SW480 (cell line): ENCODE measurements at places on chromosomes 1 and 21.
A peak's percentile ranks its signal among the peaks of the same experiment; 100 is the strongest.

GRCh38 chr1:21451212-21451611, 11.3 kb downstream of the NBPF3 start:
- no peak for DNase-seq

GRCh38 chr1:97919585-97920261, 1.1 kb downstream of the DPYD start:
- no peak for DNase-seq

DNA sequence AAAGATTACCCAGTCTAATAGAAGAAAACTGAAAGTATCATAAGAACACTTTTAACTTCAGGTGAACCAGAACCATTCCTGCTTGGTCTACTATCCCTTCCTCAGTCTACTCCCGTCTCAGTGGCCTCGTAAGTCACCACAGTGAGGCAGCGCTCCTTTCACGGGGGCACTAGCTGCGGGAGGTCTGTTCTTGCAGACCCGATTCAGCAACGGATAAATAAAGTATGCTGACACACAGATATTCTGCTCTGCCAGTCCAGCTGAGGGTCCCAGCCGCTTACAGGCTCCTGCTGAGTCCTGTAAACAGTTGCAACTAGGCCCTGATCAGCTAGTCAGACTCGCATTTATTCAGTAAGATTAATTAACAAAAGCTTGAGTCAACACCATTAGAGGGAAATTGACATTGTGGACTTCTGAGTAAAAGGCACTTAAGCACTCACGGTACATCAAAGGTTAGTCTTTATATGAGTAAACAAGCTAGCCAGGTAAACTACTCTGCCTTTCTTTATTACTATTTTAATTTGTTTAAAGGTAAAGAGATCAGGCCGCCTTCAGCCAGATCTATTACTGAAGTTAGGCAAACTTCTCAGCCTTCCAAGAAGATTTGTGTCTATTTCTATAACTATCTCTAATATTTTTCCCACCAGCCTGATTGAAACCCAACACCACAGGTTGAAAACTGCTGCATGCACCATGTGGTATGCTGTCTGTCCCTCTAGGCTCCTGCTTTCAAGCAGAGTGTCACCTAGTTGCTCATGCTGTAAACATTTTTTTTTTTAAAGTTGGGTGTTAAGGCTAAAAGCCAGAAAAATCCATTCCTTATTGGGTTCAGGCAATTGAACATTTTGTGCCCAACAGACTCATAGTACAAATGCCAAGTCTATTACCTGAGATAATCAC, 87.7 kb downstream of the INTS7 start:
- peak; percentile 84 for DNase-seq

DNA sequence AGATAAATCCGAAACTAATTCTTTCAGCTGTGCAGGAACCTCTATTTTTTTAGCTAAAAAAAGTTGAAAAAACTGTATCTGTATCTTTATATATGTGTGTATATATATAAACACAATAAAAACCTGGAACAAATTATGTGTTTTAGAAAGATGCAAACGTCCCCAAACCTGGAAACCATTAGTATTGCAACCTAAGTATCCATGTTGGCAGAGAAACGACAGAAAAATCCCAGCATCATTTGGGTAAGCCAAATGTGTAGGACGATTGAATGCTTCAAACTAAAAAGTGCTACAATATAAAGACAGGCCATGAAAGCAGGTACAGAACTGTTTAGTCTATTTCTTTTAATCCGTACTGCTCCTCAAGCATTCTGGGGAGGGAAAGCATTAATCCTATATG, 87.9 kb downstream of the AHCTF1 start:
- DNase-seq = no peak

- DNase-seq = no peak
These were observed 76.0 kb upstream of the OLIG2 start for GRCh38 chr21:32949701-32950100.

DNA sequence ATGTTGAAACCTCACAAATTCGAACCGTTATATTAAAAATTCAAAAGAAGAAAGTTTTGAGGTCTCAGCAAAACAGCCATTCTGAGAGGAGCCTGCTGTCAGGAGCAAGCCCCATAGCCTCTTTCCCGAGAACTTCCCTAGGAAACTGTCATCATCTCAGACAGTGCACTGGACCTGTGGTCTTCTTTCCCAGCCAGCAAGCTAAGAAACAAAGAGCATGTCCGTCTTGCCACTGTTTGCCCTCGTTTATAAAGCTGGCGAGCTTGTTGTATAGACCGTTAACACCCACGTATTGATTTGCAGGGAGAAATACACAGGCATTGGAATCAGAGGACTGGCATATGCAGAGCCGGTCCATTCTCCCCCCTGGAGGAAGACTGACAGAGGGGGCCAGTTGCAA, 407.0 kb downstream of the NPHP4 start:
- no peak for DNase-seq

DNA sequence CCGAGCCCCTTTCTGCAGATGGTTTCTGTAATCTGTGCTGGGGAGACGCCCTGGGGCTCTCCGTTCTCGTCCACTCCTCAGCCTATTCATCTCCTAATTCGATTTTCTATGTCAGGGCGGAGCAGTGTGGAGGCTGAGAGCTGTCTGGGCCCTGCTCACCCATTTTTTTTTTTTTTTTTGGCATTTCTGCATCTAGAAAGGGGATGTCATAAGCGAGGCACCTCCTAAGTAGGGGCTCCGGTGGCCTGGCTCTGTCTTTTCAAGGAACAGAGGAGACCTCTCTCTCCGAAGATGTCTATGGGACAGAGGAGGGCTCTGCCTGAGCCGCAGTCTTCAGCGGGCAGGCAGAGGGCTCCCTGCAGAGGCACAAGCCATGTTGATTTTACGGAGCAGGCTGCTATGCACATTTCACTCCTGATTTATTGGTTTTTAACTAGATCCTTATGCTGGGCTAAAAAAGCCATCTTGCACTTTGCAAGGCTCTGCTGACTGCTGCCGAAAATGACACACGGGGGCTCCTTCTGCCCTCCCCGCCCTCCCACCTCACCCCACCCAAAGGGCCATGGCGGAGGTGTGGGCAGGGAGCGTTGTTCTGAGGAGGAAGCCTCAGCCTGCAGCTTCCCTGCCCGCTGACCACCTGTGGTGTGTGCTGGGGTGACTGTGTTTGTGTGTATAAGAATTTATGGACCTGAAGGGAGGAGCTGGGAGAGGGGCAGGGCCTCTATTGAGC, 71.0 kb downstream of the FOXD2 start:
- DNase-seq = no peak

DNA sequence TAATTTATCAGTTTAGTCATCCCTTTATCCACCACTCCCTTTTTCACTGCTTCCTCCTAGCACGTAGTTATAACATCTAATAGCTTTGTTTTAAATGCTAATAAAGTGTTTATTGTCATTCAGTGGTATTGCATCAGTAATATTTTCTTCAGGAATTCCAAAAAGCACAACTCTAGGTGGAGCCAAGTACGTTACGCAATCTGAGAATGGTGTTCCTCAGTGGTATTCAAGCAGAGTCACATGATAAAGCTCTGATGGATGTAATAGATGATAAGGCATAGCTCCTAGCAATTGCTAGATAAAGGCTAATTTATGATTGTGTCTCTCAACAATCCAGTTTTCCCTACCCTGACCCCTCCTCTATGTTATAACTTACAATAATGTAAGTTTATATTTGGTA, 494.6 kb upstream of the ADGRL4 start:
- no peak for DNase-seq

DNA sequence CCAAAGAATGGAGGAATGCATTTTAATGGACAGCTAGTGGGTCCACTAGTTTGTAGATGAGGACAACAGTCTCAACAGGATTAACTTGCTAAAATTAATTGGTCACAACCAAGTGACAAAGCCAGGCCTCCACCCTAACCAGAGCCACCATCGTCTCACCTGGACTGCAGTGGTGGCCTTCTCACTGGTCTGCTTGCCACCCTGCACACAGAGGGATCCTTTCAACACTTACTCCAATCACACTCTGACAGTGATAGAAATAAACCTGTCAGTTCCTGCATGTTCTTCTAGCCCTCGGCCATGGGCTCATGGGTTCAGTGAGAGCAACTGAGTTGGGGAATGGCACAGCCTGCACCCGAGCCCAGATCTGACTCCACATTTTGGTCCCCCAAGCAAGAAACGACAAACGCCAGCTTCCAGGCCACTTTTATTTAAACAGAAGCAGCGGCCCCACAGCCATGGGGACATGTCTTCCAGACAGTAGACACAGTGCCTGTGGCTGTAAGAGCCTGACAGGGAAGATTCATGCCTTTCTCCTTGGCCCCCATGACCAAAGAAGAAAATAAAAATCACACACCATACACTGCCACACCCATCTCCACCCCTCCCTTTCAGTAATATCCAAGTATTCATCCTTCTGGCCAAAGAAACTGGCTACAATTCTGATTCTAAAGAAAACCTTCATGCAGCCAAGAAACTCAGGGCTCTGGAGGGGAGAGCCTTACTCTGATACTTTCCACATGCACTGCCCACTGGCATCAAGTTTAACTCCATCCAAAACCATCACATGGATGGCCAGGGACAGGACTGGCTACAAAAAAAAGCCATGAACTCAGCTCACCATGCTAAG, 37.6 kb downstream of the DHCR24 start:
- DNase-seq = no peak

GRCh38 chr1:65395887-65396612, 24.4 kb upstream of the LEPR start:
- no peak for DNase-seq

- DNase-seq = no peak
These were observed 15.1 kb downstream of the PRMT2 start for GRCh38 chr21:46650476-46651098.

GRCh38 chr1:185477638-185478580, 160.9 kb upstream of the IVNS1ABP start:
- DNase-seq = no peak

DNA sequence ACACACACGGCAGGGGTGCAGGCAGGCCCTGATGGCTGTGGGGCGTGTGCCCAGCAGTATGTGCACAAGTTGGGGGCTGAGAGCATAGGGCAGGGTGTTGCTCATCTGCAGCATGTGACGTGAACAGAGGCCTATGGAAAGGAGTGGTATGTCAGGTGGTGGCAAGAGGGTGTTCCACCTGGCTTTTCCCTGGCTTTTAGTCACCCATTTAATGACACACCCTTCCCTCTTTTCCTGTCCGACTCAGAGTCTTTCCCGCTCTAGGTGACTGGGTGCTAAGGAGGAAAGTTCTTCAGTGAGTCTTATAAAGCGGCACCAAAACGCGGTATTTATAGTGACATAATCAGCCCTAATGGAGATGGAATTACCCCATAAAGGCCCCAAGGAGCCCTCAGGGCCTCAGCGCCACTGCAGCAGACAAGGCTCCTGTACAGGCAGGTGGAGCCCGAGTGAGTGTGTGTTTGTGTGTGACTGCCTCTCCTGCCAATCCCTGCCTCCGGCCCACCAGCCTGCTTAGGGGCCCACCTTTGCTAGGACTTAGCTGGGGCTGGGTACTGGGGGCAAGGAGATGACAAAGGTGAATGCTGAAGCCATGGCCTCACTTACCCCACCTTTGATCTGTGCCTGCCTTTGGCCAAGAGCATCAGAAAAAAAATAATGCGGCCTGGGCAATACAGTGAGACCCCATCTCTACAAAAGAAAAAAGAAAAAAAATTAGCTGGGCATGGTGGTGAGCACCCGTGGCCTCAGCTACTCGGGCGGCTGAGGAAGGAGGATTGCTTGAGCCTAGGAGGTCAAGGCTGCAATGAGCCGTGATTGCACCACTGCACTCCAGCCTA, 3.3 kb upstream of the EPHA2 start:
- peak; percentile 98 for DNase-seq

GRCh38 chr1:10717296-10718082, 79.0 kb downstream of the CASZ1 start:
- DNase-seq = no peak

DNA sequence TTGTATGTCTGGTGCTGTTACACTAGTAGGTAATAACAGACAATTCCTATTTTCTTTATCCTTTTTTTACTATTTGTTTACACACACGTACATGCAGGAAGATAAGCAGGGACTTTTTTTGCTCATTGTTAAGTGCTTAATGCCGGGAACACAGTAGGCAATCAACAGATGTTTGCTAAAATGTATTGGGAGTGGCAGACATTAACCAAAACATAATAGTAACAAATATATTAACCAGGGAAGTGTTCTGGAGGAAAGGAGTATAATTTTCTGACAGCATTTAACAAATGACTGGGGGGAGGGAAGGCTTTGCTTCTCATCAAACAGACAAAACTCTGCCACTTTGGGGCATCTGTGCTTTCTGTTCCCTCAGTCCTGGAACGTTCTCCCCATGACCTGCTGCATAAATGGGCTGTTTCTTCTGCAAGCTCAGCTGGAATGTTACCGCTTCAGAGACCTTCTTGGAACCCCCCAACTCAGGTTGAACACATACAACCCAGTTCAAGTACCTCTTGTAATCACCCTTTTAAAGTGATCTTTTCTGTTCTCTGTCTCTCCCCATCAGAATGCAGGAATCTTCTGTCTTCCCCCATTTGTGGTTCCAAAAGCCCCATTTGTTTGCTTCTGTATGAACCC, 2.1 kb downstream of the CR1L start:
- DNase-seq = no peak

DNA sequence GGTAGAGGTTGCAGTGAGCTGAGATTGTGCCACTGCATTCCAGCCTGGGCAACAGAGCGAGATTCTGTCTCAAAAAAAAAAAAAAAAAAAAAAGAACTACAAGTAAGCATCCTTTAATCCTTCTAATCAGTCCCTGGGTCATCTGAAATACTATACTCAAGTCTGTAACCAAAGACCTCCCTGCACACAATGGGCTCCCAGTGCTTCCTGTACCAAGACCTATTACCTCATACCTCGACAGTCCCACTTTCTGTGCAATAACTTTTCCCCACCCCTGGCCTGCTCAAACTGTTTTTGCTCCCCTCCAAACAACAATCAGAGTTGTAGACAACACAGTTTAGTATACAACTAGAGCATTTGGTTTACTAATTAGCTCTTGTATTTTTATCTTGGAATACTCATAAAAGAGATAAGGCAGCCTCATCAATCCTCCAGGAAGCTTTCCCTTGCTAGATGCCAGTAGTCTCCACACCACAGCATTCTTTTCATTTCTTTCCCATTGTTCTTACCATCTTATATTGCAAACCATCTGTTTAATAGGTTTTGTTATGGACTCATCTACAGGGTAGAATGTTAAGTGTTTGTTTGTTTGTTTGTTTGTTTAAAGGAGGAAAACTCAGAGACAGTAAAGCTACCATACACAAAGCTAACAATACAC, 19.2 kb upstream of the RLF start:
- no peak for DNase-seq

DNA sequence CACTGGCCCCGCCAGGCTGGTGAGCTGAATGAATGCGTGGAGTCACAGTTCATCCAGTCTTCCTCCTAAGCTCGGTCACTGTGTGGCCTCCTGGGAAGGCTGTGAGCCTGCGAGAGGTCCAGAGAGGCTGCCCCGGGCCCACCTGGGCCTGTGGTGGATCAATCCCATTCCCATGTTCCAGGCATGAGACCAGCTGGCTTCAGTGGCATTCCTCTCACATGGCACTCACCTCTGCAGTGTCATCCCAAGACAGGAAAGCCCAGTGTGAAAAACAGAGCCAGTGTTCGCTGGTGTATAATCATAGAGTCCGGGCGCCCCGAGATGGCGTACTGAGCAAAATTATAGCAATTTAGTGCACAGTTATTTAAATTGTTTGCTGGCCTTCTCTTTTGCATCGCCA, 37.6 kb upstream of the EPHA8 start:
- DNase-seq = no peak

GRCh38 chr1:3065797-3066196, 3.2 kb upstream of the PRDM16 start:
- DNase-seq = no peak

- DNase-seq = no peak
These were observed 225.8 kb downstream of the VAV3 start for GRCh38 chr1:107739201-107739600.

- no peak for DNase-seq
These were observed 2.3 kb downstream of the PYHIN1 start for GRCh38 chr1:158933621-158934020.
